ENCODE measurements at places on chromosomes 2 and 18.

DNA sequence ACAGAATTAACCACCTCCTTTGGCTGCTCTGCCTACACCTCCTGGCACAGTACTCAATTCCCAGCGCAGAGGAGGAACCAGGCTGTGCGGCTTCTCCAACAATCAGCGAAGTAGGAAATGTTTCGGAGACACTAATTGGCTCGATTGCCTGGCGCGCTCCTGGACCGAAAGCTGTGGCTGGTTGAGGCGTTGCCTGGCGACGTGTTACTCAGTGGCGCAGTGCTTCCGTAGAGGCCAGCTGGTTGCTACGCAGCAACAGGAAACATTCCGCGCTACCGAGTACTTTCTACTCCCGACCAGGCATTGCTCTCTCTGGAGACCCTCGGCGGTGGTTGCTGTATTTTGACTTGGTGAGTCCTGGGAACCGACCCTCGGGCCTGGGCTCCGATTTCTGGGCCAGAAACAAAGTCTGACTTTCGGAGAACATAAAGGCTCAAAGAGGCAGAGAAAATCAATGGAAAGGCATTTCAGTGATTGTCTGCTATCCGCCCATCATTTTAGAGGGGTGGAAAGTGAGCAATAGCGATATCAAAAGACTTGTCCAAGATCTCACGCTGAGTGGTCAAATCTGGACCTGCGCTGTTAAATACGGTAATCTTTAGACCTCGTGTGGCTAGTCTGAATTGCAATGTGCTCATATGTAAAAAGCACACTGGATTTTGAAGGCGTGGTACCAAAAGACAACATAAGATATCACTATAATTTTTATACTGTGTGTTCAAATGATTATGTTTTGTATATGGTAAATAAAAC lies at the start of gene DNAH6:
Gene DNAH6 (plus strand): TSS at position 265 of the 753 bp plus-strand sequence. CDS start 1,329 bp downstream, outside the sequence.
- peak; percentile 98 for DNase-seq

GRCh38 chr2:110842048-110842447 lies 109.7 kb downstream of the ACOXL start:
- no peak for DNase-seq

GRCh38 chr2:43417300-43417699 lies 178.5 kb downstream of the THADA start:
- no peak for DNase-seq

- DNase-seq: no peak
These were observed 196.9 kb downstream of the TNS1 start for GRCh38 chr2:217805668-217806481.

- peak; percentile 40 for DNase-seq
These were observed 49.4 kb downstream of the CCDC102B start for GRCh38 chr18:68847219-68847837.

- no peak for DNase-seq
These were observed 312.6 kb downstream of the DPP10 start for GRCh38 chr2:114754907-114755563.

GRCh38 chr18:6452194-6452593 lies 37.5 kb upstream of the L3MBTL4 start:
- DNase-seq: no peak

- DNase-seq: no peak
These were observed 2.7 kb downstream of the LIMS2 start for GRCh38 chr2:127672341-127673224.

DNA sequence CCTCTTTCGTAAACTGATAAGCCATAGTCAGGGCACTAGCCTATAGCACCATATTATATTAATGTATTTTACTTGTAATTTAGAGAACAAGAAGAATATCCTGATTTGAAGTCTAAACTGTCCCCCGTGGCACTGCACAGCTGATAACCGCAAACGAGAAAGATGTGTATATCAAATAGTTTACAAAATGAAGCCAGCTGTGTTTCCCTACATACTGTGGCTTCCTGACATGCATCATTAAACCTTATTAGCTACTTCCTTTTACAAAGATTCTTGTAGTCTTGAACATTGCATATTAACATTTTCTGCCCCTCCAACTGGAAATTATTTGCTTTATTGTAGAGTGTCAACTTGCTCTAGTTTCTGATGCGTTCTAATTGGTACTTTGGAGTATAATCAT lies 153.5 kb upstream of the NFATC1 start:
- peak; percentile 19 for DNase-seq

DNA sequence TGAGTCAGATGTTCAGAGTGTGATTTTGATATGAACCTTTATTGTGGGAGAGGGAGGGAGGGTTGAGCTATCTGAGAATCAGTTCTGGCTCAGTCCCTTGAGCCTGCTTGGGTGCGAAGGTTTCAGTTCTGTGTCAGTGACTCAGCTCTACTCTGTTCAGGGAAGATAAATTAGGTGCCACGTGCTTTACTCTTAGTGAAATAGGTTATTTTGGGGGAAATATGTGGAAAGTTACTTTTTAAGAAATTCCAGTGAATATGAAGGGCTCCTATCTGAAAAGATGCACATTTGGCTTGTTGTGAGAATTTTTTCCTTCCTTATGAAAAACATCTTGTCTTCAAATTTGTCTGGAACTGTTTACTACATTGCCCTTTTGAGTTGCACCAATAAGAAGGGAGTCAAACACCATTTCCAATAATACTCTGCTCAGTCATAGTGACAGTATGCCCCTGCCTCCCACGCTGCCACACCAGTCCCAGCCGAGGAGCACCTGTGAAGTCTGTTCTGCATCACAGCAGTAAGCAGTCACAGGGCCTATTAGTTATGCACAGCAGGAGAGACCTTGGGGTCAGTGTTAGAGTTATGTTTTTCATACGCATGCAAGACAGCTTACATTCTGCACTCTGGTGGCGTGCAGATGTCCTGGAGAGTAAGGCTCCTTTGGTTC lies 32.8 kb upstream of the DNAH7 start:
- peak; percentile 29 for DNase-seq

GRCh38 chr2:28449126-28449487 lies 46.8 kb upstream of the PLB1 start:
- no peak for DNase-seq

- peak; percentile 25 for DNase-seq
These were observed 6.3 kb downstream of the KHK start for GRCh38 chr2:27092696-27093429.

Measured in kidney glomerular epithelial cell (primary cell).